Activated CD8-positive, alpha-beta T cell treated with anti-CD3 and anti-CD28 coated beads, Interleukin-2, amount 10 ng/mL, durations not matched to agents 7 days and 5 days (primary cell): ENCODE measurements at places on chromosomes 3 and 15. TPM values are rescaled to one million over a fixed set of nuclear protein-coding genes. Genes with fewer than 3 reads are reported as not detected.

GRCh38 chr3:181075098-181075497, 85.6 kb upstream of the DNAJC19 start:
- H3K4me3 ChIP-seq, result no peak overlapping the region
- H3K36me3 ChIP-seq, result no peaks in the 10 kb centered on the region
- H3K27me3 ChIP-seq, result no peaks in the 10 kb centered on the region
- H3K27ac ChIP-seq, result no peak overlapping the region
- DNase-seq, result no peak

DNA sequence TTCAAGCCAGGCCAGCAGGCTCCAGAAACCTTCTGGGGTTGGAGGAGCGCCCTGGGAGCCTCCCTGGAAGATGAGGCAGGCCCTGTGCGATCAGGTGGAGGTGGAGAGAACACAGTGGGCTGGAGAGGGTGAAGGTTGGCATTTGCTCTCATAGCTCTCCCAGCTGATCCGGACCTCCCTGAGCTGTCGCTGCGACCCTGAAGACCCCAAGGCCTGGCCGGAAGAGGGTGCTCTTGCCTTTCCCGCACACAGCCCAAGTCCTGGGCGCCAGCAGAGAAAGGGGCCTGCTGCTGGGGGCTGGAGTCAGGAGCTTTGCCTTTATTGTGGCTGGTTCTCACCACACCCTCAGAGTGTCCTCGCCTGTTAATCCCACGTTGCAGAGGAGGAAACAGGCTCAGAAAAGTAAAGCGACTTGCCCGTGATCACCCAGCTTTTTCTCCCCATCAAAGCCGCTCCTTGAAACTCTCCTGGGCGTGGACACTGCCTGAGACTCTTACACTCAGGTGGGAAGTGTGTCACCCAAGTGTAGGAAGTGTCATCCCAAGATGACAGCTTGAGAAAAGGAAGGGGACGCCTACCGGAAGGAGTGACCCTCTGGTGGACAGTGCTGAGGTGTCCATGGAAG, 8.6 kb upstream of the RPL29 start:
- DNase-seq, result no peak
- H3K4me1 ChIP-seq, result peaks cover 19% of the 10 kb centered on the region
- no peaks in the 10 kb centered on the region for H3K27me3 ChIP-seq
- H3K4me3 ChIP-seq, result no peak overlapping the region

DNA sequence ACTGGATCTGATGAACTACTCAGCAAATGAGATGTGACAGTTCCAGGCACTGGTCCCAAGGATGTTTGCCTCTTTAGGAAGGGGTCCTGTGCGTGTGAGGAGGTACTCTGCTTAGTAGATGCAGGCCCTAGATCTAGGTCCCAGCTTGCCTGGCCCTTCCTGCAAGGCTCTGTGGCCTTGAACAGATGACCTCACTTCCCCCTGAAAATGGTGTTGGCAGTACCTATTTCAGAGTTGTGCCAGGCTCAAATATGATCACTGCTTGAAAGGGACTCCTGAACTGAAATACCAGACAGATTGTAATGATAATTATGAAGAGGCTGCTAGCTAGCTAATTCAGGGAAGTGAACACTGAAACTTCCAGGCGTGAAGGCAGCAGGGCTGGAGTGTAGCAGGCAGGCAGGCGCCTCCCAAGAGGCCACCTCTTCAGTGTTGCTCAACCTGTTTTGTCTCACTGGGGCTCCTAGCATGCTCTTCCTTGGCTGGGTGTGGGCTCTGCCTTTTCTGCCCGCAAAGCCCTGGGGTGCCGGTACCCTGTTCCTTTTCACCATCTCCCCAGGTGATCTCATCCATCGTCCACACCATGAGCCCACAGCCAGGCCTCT, 24.1 kb upstream of the CPNE9 start:
- H3K36me3 ChIP-seq, result peaks cover 40% of the 10 kb centered on the region
- no peak overlapping the region for H3K27ac ChIP-seq
- H3K4me3 ChIP-seq, result no peak overlapping the region
- no peaks in the 10 kb centered on the region for H3K27me3 ChIP-seq

The KIAA1143 gene
- 39.8 TPM for total RNA-seq

GRCh38 chr3:162211470-162211869, 714.9 kb downstream of the OTOL1 start:
- no peaks in the 10 kb centered on the region for H3K4me1 ChIP-seq
- DNase-seq, result no peak
- H3K4me3 ChIP-seq, result no peak overlapping the region
- H3K36me3 ChIP-seq, result no peaks in the 10 kb centered on the region
- no peak overlapping the region for H3K27ac ChIP-seq

DNA sequence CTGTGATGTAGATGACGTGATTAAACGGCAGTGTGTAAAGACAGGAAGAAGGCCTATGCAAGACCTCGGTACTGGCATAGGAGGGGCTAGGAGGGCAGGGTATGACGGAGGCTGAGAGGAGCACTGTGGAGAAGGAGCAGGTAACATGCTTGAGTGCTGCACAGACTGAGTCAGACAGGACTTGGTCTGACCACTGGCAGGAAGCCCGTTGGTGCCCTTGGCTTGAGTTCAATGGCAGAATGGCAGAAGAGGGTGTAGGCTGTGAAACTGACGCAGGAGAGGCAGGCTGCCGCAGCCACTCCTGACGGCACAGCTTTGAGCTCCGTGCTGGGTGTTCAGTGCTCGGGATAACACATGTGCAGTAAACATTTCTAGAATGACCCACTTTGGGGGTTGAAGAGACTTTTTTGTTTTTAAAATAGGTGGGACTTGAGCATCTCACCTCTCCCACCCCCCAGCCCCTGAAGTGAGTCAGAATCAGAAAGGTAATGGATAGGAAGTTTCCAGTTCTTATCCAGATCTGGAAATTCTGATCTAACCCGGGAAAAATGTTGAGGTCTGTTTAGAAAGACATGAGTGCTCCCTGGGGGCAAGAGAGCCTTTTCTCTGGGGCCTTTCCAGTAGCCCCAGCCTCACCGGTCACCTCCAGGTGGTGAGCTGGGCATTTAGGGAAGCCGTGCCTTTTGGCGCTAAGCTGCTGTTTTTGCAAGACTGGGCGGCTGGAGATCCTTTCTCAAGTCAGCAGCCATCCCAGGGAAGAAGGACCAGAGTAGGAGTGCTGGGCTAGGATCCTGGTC, 126.4 kb downstream of the RPLP1 start:
- no peak overlapping the region for H3K4me3 ChIP-seq
- no peak overlapping the region for H3K27ac ChIP-seq
- no peak for DNase-seq
- H3K4me1 ChIP-seq, result peaks cover 54% of the 10 kb centered on the region

DNA sequence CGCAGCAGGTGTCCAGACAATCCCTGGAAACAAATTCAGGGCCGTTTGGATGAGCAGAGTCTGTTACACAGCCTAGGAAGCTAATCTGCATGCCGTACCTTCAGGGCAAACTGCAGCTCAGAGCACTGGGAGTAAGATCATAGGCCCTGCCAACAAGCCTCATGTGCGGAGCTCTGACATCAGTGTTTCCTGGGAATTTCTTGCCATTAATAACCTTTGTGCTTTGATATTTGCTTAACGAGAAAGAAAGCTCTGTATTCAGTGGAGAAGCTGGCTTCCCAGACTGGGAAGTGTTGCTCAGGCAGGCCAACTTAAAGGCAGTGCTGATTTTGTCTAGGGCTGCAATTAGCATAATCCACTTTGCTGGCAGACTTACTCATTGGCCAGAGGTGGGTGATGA, 116.1 kb upstream of the KLHL25 start:
- H3K27ac ChIP-seq, result no peak overlapping the region
- peaks cover 11% of the 10 kb centered on the region for H3K27me3 ChIP-seq
- no peak overlapping the region for H3K4me3 ChIP-seq
- no peaks in the 10 kb centered on the region for H3K4me1 ChIP-seq
- no peaks in the 10 kb centered on the region for H3K36me3 ChIP-seq
- no peak for DNase-seq
